ENCODE measurements at places on chromosomes 1 and 21.

- peak; percentile 76 for DNase-seq
Measured at GRCh38 chr1:48572646-48573258, 100.7 kb upstream of the SPATA6 start.

DNA sequence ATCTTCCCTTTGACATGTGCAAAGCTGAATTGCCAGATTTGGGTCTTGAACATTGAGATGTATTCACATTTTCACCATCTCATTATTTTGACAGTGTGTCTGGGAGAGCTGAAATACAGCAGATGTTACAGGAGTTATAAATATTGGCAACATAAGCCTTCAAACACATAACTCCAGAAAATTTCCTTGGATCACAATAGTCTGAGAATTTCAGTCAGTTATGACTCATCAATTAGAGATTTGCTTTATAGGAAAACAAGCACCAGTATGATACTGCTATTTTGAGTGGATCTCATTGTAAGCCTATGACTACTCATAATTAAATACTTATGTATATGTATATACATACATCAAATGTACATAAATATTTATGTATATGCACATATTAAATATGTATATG lies 1171.8 kb downstream of the AMY1C start:
- DNase-seq = no peak

DNA sequence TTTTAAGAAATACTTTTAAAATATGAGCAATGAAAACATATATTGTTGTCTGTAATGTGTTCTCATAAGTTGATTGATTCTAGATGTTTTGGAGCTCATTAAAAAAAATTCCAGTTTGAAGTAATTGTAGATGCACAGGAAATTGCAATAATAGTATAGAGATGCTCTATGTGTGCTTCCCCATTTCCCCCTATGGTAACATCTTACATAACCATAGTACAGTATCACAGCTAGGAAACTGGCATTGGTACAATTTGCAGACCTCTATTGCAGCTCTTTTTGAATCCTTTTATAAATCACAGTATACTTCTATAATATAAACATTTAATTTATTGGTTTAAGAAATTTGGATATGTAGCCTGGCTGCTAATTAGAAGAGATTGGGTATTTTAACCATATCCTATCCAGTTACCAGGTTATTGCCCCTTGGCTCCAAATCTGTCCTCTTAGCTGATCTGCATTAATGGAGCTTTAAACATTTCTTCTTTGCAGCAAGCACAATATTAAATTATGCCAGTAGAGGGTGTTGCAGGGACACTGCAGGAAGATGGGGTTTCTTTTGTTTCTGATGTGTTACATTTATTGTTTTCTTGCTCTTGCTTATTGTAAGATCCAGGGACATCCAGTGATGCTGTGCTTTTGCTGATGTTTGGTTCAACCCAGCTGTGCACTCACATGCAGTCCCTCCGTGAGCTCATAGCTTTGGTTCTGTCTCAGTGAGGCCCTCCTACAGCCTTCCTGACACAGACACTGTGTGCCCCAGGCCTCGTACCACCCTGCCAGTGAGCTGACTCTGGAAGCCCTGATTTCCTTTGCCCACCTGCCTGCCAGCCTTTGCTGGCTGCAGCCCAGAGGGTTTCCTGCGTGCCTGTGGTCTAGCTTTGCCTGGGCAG lies 103.3 kb downstream of the RABGAP1L start:
- peak; percentile 43 for DNase-seq

DNA sequence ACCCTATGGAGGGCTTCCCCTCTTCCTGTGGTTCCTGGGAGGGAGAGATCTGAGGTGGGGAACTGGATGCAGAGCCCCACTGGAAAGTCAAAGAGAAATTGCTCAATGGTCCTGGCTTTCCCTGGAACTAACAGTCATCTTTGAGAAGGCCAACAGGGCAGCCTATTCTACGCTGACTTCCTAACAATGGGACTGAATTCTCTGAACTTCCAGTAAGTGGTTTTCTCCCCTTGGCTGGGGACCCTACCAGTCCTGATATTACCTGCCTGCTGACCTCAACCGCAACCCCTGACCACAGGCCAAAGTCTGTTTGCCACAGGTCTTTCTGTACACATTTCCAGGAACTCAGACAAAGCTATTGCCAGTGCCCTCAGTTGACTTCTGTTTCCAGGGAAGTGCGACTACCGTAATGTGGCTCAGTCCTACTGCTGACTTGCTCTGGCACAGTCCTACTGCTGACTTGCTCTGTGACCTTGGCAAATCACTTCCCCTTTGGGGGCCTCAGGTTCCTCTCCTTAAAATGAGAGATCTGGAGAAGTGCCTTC lies 55.3 kb downstream of the C8B start:
- DNase-seq = no peak

DNA sequence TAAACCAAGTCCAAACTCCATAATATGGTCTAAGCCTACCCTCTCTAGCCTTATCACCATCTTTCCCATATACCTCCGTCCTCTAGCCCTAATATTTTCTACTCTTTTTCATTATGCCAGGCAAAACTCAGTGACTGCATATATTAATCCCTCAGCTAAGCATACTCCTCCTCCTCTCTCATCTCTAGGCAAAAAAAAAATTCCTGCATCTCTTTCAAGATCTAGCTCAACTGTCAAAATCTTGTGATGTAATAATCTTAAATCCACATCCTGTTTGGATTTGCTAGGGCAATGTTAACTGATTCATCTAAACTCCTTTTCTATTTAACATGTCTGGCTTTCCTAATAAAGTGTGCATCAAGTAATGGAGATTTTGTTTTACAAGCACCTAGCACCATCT lies 20.4 kb downstream of the PRPF38A start:
- no peak for DNase-seq

GRCh38 chr1:53147174-53147573 lies 4.7 kb upstream of the SLC1A7 start:
- no peak for DNase-seq

GRCh38 chr1:215545096-215545495 lies 22.0 kb upstream of the KCTD3 start:
- DNase-seq = no peak

DNA sequence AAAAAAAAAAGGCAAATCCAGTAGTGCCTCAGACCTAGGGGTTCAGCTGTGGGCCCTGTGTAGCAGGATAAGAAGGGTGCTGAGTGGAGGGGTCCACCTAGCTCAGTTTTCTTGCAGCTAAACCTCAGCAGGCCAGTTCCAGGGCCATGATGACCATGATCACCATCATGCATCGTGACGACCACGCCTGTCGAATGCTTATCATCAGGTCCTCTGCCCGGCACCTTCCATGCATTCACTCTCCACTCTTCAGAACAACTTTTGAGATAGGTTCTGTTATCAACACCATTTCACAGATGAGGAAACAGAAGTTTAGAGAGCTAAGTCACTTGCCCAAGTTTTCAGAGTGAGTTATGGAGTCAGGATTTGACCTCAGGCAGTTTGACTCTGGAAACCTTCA lies 54.9 kb downstream of the ACBD3 start:
- no peak for DNase-seq

- no peak for DNase-seq
Measured at GRCh38 chr1:182391028-182391361, 595 bp downstream of the GLUL start.

DNA sequence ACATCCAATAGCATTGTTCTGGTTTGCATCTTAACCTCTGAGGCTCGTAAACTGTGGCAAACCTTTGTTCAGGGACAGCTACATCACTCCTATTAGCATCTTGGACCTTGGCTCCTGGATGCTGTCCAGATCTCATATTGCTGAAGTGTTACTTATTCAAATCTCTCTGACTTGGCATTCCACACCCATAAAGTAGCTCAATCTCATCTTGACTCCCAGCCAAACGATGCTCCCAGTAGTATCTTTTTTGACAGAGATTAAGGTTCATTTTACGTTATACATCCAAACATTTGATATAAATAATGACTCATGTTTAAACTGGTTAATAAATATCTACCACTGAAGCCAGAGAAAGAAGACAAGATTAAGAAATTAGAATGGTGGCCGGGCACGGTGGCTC lies 4.4 kb upstream of the FLVCR1 start:
- no peak for DNase-seq

DNA sequence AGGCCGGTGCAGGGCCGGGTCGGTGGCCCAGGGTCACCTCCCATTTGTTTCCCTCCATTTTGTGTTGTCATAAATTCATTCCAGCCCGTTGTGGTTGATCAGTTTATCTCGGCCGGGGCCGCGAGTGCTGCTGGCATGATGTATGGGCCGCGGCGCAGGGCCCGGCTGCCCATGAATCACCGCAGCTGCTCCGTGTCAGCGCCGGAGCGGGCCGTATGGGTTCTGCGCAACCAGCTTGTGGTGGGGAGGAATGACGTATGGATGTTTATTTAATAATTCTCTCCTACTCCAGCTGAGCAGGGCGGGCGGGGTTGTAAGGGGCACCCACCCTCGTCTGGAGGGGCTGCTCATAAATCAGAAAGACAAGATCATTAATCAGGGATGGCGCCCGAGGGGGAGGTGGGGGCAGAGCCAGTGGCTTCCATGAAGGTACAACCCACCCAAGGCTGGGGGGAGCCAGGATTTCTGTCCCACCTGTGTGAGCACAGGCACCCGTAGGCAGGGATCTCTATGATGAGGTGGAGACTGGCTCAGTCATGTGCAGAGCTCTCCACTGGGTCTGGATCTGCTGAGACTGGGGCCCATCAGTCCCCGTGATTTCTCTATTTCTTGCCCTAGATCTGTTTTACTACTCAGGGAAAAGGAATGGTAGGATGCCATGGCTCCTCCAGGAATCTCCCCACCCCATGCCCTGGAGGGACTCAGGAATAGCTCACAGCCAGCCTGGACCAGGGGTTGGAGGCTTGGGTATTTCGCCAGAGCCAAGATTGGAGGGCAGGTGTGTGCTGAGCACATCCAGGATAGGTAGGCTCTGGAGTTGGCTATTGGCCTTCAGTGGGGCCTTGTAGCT lies 27.8 kb downstream of the TMEM53 start:
- DNase-seq = no peak

DNA sequence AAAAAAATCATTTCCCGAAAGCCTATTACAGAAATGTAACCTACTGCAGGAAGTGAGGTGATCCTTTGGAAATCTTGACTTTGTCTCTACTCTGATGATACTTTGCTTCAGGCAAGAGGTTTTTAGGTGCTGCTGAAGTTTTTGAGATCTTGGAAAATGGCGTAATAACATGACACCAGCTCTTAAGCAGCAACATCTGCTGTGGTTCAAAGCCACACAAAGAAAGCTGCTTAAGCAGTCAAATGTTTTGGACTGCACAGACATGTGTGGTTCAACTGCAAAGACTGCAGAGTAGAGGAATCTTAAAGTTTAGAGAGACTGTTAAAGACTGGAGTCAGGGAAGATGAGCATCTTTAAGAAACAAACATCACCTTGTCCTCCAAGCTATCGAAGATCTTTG lies 139.0 kb downstream of the RASAL2 start:
- no peak for DNase-seq

DNA sequence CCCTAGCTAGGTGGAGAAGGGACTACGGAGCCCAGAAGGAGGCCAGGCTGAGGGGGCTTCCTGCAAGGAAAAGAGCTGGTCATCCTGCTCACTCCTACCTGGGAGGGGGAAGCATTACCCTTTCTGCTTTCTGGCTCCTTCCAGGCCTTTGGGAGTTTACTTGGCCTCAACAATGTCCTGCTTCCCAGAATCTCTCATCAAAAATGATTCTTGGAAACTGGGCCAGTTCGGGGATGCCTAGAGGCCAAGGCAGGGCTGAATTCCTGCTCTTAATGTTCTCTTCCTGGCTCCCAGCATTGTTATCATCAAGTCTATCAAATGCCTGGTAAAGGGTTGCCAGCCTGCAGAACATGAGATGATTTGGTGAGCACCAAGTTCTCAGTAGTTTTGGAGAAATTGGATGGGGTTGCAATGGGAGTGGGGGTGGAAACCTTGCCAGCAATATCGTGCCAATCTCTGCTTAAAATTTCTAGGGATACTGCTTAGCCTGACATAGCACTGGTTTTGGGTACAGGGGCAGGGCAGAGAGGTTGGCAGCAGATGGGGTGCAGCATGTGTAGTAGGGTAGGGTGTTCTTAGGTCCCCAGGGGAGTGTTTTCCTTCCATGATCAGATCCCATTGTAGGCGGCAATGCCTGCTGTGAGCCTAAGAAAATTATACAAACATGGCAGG lies 7.7 kb upstream of the PAFAH2 start:
- no peak for DNase-seq

GRCh38 chr1:38201431-38201830 lies 154.8 kb upstream of the POU3F1 start:
- DNase-seq = no peak

DNA sequence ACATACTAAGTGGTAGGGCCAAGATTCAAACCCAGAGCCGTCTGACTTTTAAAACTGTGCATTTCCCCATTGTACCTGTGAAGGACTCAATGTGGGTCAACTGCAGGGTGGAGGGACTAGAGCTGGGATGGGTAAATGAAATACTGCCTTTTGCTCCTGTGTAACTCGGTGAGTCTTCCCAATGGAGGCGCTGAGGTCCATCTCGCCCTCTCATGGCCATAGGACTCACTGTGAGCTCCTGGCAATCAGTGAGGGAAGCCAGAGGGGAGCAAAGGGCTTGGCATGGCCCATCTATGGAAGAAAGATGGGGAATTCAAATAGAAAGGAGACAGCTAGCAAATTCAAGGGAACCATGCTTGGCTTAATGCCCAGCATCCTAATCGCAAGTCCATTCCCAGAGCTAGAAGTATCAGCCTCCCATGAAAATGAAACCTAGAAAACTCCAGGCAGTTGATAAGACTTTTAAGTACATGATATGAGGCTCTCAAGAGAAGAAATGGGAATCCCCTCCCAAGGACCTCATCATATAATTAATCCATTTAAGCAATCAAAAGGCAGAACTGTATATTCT lies 25.4 kb upstream of the CGN start:
- no peak for DNase-seq

DNA sequence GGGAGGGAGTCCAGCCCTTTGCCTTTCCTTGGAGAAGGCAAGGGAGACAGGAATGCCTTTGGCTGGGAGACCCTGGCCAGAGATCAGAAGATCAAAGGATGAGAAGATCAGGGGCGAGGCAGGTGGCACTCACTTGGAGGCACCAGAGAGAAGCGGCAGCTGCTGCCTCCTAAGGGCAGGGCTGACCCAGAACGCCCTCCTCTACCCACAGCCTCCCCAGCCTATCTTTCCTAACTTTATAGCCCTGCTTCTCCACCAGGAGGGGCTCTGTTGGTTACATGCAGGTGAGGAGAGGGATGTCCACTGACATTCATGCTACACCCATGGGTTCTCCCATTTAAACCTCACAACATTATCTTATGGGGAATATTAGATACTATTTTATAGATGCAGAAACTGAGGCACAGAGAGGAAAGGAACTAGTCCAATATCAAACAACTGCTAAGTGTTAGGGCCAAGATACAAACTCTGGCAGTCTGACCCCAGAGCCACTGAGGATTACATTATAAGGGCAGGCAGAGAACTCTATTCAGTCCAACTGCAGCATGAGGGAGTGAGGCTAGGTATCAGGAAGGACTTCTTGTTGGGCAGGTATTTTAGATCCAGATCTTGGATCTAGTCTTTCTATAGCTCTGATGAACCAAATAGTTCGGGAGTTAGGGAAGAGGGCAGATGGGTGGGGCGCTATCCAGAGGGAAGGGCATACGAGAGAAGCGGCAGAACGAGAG lies 19.9 kb downstream of the LGR6 start:
- DNase-seq = no peak

- peak; percentile 42 for DNase-seq
Measured at GRCh38 chr1:241423541-241424479, 66.8 kb upstream of the RGS7 start.

Data from head of caudate nucleus (tissue), 42 donors.